ENCODE measurements at places on chromosomes 5 and 9.

- DNase-seq, result peak; percentile 95
Measured at GRCh38 chr5:39775086-39775796, 350.5 kb upstream of the DAB2 start.

- peak; percentile 88 for DNase-seq
Measured at GRCh38 chr5:124677374-124678351, 68.8 kb downstream of the ZNF608 start.

GRCh38 chr5:24831989-24832388 is 187.2 kb upstream of the CDH10 start:
- no peak for DNase-seq

- no peak for DNase-seq
Measured at GRCh38 chr5:129724647-129725046, 23.2 kb upstream of the MINAR2 start.

- DNase-seq, result no peak
Measured at GRCh38 chr9:106693558-106693957, 169.4 kb upstream of the ZNF462 start.

DNA sequence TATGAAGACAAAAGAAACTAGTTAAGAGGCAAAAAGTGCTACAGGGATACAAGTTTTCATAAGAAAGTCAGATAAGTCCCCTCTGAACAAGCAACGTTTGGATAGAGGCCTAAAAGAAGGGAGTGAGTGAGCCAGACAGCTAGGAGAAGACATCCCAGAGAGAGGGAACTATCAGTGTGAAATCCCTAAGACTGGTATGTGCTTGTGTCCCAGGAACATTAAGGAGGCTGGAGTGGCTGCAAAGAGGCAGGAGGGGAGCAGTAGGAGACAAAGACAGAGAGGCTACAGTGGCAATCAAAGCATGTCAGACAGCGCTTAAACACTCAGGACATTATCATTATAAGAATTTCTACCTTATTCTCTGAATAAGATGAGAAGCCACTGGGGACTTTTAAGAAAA is 139.1 kb upstream of the STK32A start:
- no peak for DNase-seq

GRCh38 chr5:31987985-31988710 is 186.0 kb downstream of the GOLPH3 start:
- DNase-seq, result peak; percentile 100

DNA sequence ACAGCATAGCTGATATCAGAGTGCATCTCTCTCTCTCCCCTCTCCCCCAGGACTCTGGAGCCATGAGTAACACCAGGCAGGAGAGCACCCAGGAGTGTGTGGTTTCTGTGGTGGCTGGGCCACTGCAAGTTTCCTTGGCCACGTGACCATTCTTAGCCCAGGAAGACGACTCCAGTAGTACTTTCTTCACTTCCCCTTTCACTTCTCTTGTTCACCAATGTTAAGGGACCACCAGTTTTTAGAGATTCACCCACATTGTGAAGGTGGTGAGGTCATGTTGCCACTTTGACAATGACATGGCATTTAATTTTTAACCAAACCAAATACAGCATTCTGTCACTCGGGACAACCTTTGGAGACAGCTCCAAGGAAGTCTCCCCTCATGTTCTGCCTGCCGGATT is 17.9 kb upstream of the DAPK1 start:
- peak; percentile 36 for DNase-seq

DNA sequence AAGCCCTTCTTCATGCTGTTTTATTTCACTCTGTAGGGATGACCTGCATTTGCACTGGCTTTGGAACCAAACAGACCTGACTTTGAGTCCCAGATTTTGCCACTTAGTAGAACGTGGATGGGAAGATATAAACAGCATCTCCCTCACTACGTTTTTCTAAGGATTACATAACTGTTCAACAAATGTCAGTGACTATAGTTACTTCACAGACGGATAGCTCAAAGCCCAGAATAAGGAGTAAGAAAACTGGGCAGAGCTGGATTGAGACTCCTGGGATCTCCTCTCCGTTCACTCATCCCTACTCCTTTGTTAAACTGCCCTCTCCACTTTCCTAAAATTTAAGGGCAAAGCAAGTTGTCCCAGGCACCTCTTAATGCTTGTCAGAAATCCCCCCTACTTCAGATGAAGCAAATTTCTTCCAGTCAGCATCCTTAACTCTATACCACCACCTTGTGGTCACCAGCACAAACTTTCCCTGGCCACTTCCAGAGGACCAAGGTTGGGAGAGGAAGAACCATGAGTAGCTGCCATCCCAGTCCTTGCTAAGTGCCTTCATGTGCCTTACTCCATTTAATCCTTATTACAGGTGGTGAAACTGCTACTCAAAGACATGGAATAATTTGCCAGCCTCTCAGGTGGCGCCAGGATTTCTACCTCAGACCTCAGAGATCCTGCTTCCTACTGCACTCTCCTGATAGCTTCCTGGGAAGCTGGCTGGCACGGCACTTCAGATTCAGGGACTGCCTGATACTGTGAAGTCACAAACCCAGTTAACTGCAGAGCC is 38.4 kb downstream of the EGR1 start:
- peak; percentile 64 for DNase-seq

- no peak for DNase-seq
Measured at GRCh38 chr9:126125992-126126409, 200.6 kb upstream of the MVB12B start.

DNA sequence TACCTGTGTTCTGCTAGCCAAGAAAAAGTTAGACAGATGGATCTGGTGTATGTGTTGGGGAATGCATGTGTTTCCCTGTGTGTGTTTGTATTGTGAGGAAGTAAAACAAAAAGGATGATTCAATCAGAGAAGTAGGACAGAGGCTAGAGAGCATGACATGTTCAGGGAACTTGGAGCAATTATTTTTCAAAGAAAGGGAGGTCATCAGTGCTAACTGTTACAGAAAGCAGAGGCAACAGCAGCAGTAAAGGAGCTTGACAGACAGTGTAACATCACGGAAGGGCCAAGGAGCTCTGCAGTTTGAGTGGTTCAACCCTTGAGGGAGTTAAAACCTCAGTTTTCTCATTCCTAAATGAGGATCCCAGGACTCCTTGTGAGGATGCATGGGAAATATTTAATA is 13.2 kb downstream of the SPINK1 start:
- DNase-seq, result no peak

DNA sequence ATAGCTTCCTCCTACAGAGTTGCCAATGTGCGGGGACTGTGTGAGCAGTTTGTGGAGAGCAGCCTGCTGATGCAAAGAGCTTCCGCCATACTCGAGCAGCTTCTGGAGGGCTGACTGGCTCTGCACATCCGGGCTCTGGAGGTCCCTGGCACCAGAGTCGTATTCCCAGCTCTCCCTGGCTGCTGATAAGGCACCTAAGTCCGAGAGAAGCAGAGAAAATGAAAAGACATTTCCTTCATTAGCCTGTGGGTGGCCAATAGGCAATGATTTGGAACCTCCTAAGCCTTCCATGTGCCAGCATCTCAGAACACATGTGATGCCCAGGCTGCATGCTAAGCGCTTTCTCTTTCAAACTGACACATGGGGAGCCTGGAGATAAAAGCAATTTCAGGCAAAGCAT is 94.3 kb downstream of the TSSK1B start:
- no peak for DNase-seq

DNA sequence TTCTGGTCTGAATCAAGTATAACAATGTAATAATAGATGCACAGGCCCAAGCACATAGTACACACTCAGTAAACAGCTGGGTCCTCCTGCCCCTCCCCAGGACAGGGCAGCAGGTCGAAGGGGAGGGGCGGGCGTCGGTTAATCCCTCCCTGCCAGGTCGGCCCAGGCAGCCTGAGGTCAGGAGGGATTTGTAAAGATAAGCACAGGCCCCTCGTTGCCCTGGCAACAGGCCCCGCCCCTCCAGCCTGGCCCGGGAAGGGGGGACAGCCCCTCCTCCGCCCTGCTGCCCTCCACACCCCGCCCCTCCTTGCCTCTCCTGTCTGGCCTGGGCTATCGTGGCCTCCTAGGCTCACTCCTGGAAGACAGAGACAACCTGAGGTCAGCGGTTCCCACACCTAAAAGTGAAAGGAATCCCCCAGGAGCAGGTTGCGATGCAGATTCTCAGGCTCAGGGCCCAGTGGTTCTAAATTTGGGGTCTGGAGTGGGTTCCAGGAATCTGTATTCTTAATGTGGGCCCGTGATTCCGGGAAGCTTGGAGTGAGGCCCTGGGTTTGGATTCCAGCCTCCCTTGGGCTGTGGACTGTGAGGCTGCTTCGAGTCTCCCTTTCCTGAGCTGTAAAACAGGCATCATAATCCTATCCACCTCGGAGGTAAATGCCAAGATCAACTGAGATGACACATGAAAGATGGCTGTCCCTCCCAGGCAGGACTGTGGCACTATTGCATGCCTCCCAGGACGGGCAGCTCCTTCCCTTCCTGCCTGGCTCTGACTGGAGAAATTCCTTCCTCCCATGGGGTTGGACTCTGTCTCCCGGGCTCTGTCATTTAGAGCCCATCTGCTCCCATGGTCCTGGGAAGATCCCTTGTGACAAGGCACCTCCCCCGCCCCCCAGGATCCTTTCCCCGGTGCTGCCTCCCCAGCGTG is 4.4 kb downstream of the CRB2 start:
- DNase-seq, result no peak

Data from fibroblast of skin of scalp (primary cell).